Stomach (tissue), 19 donors: ENCODE measurements at places on chromosomes 1 and 21.

DNA sequence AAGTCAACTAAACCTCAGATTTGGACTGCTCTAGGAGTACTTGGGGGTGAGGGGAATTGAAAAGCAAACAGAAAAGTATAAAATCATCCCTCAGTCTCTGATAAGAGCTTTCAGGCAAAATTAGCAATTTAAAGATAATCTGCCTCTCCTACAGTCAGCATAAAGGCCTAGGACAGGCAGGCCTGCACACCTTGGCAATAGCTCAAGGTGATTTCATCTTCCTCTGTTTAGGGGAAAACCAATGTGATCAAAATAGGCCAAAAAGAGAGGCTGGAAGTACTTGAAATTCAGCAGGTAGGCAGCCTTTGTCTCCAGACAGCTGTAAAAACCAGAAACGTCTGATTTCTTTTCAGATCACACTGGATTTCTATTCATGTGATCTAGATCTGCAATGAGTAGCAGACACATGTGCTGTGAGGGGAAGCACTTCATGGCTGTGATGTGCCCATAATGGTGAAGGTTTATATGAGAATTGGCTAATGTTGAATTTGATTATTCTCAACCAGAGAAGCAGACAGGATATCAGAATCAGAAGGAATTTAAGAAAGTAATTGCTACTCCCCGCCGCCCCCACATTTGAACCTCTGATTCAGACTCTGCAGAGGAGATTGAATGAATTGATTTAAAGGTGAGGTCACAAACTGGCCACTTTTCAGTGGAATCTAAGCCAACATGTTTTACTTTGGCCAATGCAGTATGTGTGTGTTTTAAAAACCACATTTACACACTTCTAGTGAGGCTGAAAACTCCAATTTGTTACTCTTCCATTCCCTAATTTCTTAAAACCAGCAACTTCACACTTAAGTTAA, 45.8 kb upstream of the DNASE2B start:
- peak; percentile 27 for DNase-seq

GRCh38 chr21:33427051-33427450, 23.8 kb downstream of the IFNGR2 start:
- no peak for DNase-seq

GRCh38 chr1:15955552-15955951, 20.3 kb downstream of the ZBTB17 start:
- DNase-seq, result no peak

DNA sequence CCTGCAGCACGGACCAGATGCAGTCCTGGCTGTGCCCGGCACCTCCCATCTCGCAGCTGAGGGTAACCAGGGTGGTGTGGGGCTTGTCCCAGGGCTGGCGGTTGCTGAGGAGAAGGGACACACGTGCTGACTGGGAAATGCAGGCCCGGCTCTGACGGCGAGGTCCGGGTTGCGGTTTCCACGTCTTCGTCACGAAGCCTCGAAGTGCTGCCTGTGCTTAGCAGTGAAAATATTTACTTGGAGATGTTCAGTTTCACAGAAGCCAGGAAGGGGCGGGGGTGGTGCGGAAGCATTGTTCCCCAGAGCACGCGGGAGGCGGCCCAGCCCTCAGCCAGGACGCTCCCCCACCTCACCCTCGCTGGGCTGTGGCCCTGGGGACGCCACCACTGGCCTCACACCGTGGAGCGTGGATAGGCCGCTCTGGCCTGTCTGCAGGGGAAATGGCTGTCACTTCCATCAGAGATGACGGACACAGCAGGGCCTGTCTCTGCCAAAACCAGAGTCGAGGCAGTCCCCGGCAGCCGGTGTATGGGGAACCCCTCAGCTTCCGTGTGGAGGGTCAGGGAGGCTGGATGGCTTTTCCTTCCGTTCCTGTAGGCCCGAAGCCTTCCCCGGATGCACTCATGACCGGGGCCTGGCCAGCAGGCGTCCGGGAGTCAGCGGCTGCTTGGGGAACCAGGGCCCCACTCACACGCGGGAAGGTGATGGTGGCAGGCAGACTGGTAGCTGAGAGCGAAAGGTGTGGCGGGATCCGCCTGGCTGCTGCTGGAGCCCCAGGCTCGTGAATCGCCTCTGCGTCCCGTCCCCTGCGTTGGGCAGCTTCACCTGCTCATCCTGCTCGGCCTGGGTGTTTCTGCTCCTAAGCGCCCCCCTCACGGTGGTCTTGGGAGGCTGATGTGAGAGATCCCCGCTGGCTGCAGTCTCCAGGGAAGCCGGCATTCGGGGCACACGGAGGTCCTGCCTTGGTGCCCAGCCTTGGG, 14.7 kb upstream of the POFUT2 start:
- DNase-seq, result peak; percentile 91

- DNase-seq, result no peak
Measured at GRCh38 chr1:21779613-21780521, 3.1 kb downstream of the USP48 start.

DNA sequence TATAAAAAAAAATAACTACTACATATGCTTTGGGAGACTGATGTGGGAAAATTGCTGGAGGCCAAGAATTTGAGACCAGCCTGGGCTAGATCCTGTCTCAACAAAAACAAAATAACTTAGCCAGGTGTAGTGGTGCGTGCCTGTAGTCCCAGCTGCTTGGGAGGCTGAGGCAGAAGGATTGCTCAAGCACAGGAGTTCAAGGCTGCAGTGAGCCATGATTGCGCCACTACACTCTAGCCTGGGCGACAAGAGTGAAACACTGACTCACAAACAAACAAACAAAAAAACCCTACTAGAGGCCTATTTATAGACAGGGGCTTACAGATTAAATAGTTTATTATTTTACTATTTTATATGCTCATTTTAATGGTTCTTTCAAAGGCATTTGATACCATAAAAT, 80.0 kb downstream of the LHX4 start:
- no peak for DNase-seq

DNA sequence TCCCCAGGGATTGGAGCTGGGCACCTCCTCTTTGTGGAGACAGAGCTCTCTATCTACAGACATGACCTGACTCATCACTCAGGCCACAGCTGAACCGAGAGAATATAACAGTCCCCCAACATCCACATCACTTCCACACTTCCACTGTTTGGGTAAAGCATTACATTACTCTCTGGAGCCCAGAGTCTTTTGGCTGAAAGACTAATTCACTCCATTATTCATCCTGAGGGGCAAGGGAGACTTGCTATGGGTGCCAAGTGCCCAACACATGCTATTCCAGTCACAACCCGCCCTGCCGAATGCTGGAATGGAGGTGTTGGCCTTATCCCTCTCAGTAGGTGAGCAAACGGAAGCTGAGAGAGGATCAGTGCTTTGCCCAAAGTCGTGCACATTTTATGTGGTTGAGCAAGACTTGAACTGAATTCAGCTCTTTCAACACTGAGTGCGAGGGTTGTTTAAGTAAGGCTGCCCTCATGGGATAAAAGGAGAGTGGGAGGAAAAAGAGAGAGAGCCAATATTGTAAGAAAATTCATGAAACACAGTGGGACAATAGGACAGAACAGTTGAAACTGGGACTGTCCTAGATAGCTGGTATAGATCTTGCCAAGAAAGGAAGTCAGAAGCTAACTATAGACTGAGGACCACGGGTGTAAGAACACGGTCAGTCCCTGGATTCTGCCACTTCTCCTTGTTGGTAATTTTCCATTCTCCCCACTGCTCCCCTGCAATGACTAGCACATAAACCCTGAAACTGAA, 13.5 kb upstream of the CHI3L1 start:
- peak; percentile 18 for DNase-seq

GRCh38 chr21:34950980-34951379, 98.1 kb downstream of the RUNX1 start:
- DNase-seq, result no peak

DNA sequence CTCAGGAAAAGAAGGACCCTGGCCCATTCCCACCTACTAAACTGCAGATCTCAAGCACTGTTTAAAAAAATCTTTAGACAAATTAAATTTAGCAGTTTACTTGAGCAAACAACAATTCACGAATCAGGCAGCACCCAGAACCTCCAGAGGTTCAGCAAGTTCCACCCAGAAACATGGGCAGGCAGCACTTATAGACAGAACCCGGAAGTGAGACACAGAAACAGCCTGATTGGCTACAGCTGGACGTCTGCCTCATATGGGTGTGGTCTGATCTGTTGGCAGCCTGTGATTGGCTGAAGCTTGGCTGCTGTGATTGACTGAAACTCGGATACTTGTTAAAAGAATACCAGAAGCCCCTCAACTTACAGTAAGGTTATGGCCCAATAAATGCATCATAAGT, 34.7 kb upstream of the COL6A2 start:
- no peak for DNase-seq

DNA sequence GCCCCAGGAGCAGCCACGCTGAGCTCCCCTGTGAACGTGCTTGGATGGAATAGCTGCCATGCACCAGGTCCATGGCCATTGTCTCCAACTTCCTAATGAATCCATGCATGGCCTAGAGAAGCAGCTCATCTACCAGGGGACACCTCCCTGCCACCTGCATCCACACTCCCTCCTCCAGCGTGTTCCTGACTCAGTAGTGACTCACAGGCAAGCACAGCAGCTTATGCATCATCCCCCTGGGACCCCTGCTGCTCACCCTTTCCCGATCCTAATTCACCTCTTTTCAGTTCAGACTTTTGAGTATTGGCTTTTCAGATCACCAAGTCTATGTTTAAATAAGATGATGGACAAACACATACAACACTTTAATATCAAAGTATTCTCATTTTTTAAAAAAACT, 39.9 kb upstream of the TADA1 start:
- no peak for DNase-seq

GRCh38 chr1:154876842-154877369, 6.8 kb upstream of the KCNN3 start:
- DNase-seq, result no peak
